ENCODE measurements at places on chromosomes 2 and 18.

DNA sequence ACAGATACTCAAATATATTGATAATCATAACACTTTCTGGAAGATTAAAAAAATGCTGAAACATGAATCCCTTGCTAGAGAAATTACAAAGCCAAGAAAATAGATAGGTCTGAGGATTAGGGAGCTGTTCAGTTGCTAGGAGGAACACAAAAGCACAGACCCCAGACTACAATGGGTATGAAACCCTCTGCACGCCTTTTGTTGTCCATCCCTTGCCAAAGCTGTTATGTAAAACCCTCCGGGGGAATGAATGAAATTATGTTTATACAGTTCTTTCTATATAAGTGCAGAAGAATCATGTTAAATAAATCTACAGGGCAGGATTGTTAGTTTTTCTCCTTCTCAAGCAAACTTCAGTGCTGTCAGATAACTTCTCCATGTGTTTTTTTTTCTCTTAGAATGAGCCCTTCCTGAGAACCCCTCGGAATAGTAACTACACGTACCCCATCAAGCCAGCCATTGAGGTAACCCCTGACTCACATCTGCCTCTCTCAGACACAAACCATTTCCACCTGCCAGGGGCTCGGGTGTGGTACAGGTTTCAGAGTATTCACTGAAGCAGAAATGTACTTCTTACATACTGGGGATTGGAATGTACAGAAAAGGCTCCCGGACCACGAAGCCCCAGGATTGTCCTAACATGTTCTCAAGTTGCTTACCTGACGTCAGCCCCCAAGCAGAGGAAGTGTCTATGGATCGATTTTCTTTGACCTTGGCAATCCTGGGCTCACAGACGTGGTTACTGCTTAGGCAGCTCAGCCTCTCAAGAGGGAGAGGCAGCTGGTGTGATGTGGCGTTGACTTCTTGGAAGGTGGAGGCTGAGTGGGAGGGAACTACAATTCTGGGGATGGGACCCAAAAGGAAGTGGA is 118.0 kb downstream of the PLB1 start:
- DNase-seq: peak; percentile 56

DNA sequence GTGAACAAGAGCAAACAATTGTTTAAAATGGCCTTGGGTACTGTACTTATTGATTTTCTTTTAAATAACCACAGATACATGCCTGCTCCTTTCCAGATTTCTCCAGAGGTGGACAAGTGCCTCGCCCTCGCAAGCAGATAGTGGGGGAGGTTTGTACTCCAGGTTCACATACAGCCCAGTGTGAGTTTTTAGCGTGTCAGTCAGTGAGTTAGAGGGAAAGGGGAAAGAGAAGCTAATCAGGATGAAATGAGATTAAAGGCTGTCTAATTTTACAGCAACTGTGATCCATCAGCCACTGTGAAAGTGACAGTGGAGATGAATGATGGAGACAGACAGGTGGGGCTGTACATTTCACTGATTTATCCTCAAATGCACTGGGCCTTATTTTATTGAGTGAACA is 74.7 kb downstream of the KLHL14 start:
- DNase-seq: no peak

DNA sequence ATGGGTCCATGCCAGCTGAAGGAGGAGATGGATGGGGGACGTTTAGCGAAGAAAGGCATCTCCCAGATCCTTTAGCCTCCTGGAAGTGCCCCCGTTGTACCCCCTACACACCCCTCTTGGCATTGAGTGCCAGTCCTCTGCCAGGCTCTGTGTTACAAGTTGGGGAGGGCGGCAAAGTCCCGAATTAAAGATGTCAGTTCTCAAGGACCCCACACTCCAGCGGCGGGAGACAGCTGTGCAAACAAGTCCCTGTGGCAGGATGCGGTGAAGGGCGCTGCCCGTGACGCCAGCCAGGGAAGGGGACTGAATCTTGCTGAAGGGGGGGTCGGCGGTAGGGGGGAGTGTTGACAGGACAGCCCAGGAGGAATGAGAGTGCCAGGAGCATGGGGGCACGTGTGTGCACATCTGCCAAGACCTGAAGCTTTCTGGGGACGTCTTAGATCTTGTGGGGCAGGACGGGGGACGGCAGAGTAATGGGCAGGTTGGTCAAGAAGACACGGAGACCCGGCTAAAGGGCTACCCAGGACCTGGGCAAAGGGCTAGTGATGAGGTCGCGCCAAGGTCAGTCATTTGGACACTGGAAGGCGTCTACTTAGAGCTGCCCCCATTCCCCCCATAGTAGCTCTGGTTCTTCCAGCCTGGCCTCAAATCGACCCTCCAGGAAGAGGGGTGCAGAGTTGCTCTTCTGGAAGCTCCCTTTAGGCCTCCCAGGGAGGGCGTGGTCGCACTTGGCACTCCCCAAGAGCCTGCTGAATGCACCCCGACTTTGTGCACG is 2.8 kb upstream of the CTDSP1 start:
- DNase-seq: peak; percentile 50

DNA sequence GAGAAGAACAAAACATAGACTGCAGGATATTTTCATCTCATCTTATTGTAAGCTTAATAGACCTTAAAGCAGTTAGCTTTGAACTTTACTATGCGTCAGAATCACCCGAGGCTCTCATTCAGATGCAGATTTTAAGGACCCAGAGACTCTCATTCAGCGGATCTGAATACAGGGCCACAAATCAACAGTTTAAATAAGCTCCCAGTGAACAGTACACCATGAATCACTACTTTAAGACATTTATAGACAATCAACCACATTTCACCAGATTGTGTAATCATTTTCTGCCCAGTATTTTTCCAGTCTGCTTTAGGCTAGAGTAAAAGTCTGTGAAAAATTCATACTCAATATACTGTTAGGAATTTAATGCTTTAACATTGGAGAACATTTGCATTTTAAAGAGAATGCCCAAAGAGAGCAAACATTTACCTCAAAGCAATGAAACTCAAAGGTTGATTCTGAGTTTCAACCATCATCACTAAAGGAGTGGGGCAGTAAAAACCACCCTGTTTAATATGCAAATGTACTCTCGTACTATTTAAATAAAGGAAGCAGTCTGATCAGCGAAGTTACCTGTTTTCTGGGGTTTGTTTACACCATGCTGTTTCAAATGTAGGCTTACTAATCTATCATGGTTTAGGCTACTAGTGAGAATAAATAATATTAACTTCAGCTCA is 11.0 kb upstream of the ALPK2 start:
- no peak for DNase-seq

- no peak for DNase-seq
Observed at GRCh38 chr2:242012956-242013764, 143.6 kb downstream of the RTP5 start.

- no peak for DNase-seq
Observed at GRCh38 chr2:233430081-233430480, 75.8 kb downstream of the DGKD start.
